ENCODE measurements at places on chromosomes 12 and 14.

GRCh38 chr12:131583090-131583712, 127.7 kb upstream of the SFSWAP start:
- no peak for DNase-seq

- no peak for DNase-seq
These were observed 62.3 kb upstream of the RFLNA start for GRCh38 chr12:124232654-124232987.

- DNase-seq = no peak
These were observed 50.7 kb downstream of the DIP2B start for GRCh38 chr12:50555471-50555885.

GRCh38 chr12:116882742-116883141, 1.5 kb upstream of the HRK start:
- DNase-seq = peak; percentile 58

GRCh38 chr14:66745078-66745477, 237.1 kb downstream of the GPHN start:
- no peak for DNase-seq

GRCh38 chr12:96194576-96194889, 358 bp downstream of the ELK3 start:
- no peak for DNase-seq

DNA sequence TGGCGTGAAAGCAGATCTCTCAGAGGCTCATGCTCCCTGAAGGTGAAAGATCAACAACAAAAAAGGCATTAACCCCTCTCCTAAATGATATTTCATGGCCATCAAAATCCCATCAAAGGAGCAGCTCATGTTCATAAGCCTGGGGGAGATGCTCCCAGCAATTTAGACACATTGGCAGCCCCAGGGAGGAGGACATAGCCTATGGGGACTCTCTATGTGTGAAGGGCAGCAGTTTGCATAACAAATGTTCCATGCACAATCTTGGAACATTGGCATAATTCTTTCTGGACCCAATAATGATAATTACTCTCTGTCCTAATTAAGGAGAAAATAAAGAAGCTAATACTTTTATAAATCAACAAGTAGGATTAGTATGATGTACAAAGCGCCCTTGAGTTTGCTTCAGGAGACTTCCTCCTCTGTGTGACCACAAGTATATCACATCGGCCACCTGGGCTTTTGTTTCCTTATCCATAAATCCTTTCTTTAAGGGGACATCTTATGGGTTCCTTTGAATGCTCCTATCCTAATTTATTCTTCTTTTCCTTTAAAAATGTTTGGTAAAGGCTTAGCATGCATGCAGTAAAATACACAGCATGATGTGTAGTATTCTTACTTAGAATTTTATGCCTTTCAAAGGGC, 161.9 kb upstream of the PLEKHG7 start:
- no peak for DNase-seq

- no peak for DNase-seq
These were observed 17.6 kb downstream of the PHLDA1 start for GRCh38 chr12:76014007-76014406.

DNA sequence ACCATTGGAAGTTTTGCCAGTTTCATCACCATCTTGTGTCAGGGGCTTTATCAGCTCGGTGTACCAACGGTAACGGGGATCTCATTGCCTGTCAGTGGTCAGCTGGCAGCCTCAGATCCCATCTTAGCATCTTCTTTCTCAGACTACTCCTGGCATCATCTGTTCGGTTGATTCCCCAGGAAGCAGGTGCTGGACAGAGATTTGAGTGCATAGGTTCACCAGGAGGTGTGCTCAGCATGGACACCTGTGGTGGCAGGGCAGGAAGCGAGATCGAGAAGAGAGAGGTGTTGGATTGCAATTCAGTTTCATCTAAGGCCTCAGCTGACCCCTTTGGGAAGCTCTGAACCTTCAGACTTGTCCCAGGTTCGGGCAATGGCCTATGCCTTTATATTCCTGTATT, 76.0 kb downstream of the C12orf75 start:
- no peak for DNase-seq

DNA sequence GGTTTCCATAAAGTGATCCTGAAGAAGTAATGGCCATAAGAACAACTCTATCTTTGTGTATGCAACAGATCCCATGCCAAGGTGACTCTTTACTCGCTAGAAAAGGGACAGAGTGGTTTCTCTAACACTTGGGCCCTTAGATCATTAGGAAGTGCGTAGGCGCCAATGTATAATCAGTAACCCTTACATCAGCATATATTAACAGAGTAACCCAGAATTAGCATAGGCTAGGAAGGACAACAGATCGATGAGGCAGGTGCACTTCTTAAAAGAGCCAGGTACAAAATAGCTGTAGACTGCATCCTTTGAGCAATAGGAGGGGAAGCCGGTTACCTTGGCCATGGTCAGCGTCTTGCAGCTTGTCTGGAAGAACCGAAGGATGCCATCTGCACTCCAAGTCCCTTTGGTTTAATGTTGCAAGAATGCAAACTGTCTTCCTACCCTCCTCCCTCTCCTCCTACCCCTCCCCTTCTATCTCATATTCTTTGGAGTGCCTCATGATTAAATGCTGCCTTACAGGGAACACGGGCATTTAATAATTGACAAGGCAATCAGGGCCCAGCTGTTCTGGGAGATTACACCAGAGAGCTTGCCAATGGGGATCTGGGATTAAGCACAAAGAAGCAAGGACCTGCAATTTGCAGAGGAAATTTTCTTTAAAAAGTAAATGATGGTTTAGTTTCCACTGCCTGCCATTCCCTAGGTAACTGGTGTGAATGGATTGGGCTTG, 8.0 kb downstream of the GSG1 start:
- no peak for DNase-seq

GRCh38 chr12:131188131-131189050, 234.7 kb downstream of the ADGRD1 start:
- no peak for DNase-seq

- no peak for DNase-seq
These were observed 62.3 kb upstream of the TMPO start for GRCh38 chr12:98453070-98453469.

GRCh38 chr14:33908540-33909223, 42.2 kb downstream of the EGLN3 start:
- no peak for DNase-seq

DNA sequence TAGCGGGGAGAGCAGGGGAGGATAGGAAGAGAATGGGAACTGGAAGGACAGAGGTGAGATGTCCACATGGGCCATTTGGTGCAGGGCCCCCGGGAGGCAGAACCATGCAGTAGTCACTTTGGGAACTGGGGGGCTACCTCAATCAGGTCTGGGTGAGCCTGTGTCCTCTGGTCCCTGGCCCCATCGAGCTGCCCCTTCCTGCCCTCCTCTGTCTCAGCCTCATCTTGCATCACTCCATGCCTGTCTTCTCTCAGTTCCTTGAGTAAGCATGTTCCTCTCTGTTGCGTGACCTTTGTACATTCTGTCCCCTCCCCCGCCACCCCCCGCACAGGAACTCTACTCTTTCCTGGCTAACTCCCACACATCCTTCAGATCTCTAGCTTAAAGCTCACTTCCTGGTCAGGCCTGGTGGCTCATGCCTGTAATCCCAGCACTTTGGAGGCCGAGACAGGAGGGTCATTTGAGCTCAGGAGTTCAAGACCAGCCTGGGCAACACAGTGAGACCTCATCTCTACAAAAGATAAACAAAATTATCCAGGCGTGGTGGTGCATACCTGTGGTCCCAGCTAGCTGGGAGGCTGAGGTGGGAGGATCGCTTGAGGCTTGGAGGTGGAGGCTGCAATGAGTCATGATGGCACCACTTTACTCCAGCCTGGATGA, 23.2 kb downstream of the FOS start:
- DNase-seq = no peak

DNA sequence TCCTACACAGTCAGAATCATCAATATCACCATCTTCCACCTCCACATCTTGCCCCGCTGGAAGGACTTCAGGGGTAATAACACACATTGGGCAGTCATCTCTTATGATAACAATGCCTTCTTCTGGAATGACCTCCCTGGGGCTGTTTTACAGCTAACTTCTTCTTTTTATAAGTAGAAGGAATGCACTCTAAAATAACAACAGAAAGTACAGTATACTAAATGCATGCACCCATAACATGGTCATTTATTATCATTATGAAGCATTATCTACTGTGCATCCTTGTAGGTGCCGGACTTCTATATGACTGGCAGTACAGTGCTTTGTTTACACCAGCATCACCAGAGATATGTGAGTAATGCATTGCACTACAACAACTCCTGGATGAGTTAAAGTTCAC, 19.0 kb upstream of the NUAK1 start:
- DNase-seq = no peak

DNA sequence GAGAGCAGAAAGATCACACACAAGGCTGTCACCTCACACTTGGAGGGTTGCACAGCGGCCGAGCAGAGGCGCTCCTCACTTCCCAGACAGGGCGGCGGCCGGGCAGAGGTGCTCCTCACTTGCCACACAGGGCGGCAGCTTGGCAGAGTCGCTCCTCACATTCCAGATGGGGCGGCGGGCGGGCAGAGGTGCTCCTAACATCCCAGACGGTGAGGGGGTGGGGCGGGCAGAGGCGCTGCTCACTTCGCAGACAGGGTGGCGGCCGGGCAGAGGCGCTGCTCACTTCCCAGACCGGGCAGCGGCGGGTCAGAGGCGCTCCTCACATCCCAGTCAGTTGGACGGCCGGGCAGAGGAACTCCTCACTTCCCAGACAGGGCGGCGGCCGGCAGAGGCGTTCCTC, 9.1 kb downstream of the TMBIM4 start:
- DNase-seq = no peak

DNA sequence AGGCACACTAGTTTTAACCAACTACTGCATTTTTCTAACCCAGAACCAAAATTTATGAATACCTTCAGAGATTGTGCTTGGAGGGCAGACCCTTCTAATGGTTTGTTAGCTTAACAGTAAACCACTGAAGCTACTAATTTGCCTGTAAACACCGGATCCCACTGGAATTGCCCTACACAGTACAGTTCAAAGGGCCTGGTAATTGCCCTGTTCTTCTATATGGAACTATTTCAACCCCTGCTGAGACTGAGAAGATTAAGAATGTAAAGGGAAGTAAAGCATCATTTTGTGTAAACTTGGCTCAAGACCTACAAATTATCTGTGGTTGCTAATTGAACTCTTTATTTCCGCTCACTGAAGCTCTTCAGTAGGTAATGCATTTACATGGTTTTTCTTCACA, 468.1 kb downstream of the NPAS3 start:
- DNase-seq = no peak

GRCh38 chr14:34014936-34015335, 64.1 kb upstream of the EGLN3 start:
- DNase-seq = no peak

GRCh38 chr14:90321891-90322290, 9.8 kb downstream of the NRDE2 start:
- no peak for DNase-seq

DNA sequence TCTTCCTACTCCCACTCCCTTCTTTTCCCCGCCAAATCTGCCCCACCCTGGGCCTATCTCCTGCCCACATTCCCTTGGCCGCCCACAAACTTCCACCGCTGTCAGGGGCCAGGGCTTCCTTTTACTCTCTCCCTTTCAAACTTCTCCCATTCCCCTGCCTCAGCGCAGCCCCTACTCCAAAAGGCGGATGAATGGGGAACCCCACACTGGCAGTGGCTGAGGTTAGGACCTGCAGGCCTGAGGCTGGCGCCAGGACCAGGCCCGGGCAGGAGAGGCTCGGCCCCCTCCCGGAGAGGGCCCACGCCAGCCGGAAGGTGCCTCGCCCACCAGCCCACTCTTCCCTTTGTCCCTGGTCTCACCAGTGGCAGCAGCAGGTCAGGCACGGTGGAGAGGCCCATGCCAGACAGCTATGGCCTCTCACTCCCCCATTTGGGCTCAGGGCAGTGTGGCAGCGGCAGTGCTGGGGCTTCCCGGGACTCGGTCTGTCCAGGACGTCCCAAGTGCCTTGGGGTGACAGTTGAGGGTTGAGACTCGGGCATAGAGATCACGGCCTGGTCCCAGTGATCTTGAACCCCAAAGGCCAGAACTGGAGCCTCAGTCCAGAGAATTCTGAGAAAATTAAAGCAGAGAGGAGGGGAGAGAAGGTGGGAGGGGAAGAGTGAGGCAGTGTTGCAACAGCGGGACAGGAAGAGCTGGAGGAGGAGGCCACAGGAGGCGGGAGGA, at the start of gene TNFRSF1A:
Gene TNFRSF1A (minus strand): TSS at position 660 of the 723 bp plus-strand sequence. CDS start 262 bp downstream, at position 398.
- DNase-seq = peak; percentile 84

- no peak for DNase-seq
These were observed 283.1 kb upstream of the SOX5 start for GRCh38 chr12:24232531-24232930.

GRCh38 chr12:95083938-95084337, 10.5 kb upstream of the NR2C1 start:
- DNase-seq = peak; percentile 51

DNA sequence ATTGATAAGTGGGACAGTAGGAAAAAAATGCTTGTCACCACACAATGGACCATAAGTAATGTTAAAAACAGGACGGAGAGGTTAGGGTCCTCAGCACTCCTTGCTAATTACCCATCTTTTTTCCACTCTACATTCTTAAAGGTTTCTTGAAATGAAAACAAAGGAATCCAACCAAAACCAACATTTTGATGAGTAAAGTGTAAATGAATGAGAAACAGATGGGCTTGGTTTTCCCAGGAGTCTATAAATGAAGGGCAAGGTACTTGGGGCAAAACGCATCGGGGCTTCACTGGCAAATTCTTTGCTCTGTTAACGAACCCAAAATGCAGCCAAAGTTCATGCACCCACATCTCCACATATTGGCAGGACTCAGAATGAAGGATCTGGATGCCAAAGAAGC, 129.2 kb upstream of the BMP4 start:
- DNase-seq = no peak

DNA sequence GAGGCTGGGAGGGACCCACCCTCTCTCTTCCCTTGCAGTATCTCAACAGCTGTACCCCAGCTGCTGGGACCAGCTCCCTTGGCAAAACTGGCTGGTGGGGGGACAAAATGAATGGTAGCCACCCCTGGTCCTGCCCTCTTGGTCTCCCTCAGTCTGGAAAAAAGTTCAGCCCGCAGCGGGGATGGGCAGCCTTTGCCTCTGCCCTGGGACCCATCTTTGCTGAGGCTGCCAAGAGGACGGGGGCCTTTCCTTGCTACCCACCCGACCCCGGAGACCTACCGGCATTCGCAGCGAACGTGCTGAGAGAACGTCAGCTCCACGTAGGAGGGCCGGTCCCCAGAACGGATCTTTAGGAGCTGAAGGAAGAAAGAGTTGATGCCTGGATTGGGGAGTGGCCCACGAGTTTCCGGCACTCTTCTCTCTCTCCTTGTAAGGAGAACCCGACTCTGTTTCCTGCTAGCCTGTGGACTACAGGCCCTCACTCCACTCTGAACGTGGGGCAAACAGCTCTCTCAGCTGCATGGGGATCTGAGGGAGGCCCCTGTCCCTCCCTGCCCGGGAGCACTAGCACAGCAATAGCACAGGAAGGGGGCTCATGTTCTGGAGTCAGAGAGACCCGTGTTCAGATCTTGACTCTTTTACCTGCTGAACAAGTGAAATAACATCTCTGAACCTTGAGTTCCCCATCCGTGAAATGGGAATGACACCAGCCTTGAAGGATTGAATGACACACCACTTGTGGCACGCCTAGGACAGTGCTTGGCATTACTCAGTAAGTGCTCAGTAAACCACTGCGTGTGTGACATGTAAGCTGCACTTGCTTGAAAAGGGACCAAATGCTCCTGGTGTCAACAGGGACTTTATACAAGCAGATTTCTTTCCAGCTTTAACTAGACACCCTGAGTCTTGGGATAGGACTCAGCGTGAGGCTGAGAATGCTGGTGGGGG, 6.9 kb downstream of the PGF start:
- DNase-seq = peak; percentile 4

Measured in AG20443 (cell line).